ENCODE measurements at places on chromosomes 13 and 19.
A peak's percentile ranks its signal among the peaks of the same experiment; 100 is the strongest.

DNA sequence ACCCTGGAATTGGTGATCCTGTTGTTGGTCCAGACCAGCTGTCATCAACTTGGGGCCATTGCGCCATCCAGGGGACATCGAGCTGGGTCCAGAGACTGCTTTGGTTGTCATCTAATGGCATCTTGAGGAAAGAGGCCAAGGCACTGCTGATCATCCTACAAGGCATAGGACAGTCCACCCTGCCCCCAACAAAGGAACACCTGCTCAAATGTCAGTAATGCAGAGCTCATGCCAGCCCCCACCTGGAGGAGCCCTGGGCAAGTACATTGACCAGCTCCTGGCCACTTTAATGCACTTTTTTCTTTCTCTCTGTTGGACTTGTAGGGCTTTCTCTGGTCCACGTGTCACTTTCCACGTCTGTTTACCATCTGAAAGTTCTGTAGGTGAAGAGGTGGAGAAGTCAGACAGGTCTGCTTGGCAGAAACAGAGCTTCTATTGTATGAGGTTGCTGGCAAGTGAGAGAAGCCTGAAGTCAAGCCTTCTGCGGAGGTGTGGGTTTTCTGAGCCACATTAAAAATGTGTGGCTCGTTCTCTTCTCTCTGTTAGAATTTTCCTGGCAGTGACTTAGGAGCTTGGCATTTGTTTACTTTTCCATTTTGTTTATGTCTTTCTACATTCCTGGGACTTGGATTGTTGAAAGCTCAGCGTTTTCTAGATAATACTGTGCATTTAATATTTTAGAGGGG lies 124.0 kb upstream of the RNF113B start:
- no peak for DNase-seq

DNA sequence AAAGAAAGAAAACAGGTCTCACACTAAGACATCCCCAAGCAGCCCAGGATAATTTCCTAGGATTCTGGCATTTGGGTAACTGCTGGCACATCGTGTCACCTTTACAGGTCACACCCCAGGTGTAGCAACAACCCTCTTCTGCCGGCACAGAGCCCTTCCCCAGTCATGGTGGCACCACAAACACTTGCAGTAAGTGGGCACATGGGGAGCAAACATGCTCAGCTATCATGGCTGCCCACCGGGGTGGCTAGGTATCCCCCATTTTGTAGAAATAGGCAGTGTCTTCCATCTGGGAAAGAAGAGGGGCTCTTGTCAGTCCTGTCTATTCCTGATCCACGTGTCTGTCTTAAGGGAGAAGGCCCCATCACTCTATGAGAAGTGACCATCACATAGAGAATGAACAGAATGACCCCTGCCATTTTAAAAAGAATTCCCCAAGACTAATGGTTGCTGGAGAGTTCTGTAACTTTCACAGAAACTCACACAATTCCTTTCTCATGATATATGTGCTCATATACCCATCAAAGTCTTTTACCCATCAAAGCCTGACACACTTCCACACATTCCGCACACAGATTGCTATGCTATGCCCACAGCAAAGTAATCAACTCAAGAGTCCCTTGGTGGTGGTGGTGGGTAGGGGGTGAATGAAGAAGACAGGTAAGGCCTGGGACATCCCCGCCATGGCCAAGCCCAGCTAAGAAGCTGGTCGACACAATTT lies 33.3 kb downstream of the BRD4 start:
- no peak for DNase-seq

DNA sequence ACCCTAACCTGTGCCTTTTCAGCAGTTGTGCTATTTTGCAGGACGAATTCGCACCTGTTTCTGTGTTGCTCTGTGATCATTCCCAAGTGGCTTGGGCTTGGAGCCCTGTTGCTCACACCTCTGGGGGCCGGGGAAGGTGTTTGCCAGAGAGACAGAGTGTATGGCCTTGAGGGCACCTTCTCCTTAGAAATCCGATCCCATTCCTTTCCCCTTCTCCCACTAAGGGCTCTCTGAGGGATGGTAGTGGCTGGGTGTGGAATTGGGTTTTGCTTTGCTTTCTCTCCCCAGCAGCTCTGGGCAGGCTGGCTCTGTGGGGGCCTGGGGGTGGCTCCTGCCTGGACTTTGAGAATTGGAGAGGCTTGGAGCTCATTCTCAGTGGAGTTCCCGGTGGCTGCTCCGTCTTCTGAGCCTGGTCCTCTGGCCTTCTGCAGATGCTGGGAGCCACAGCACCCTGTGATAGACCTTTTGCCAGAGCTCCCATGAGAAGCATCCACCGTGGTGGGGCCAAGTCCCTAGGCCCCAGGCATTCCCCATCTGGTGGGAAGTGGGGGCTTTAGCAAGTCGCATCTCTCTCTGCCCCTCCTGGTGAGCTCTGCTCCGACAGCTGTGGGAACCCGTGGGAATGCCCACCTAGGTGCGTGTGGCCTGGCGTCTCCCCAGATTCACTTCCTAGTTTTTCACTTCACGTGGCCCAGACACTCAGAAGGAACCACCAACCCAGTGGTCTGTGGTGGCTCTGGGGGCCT lies 26.1 kb downstream of the ATP11A start:
- DNase-seq: peak; percentile 38

- DNase-seq: no peak
Observed at GRCh38 chr13:76942363-76942762, 5.9 kb upstream of the ACOD1 start.

DNA sequence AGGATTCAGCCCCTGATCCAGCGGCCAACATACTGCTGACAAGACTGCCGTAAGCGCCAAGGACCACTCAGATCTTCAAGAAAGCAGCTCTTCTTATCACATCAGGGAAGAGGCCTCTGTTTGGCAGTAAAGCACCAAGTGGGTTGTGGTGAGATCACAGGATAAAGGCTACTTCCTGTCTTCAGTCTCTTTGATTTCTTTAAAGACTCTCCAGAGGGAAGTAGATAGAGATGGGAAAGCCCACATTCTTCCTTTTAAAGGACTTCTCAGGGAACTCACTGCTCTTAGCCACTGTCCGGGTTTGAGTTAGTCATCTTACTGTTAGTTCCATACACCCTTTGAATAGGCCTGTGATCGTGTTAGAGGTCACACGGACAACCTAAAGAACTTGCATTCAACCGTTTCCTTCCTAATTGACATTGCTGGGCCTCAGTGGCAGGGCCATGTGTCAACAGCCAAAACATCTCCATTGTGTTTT lies 47.2 kb upstream of the POMP start:
- no peak for DNase-seq

GRCh38 chr13:54636231-54636630 lies 1607.6 kb downstream of the OLFM4 start:
- DNase-seq: no peak

DNA sequence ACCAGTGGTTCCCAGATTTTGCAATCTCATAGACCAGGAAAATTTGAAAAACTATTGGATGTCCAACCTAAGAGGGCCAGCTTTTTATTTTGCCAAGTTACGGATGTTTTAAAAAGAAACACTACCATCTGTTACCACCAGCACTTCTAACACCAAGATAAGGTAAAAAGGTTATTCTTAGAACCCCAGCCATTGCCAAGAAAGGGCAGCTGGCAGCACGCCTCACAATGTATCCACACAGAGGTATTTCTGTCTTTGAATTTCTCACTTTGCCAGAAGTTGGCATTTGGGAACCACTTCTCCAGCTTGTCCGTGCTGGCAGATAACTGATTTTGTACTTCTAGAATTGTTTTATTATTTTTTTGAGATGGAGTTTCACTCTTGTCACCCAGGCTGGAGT lies 28.7 kb downstream of the CAPN12 start:
- no peak for DNase-seq

DNA sequence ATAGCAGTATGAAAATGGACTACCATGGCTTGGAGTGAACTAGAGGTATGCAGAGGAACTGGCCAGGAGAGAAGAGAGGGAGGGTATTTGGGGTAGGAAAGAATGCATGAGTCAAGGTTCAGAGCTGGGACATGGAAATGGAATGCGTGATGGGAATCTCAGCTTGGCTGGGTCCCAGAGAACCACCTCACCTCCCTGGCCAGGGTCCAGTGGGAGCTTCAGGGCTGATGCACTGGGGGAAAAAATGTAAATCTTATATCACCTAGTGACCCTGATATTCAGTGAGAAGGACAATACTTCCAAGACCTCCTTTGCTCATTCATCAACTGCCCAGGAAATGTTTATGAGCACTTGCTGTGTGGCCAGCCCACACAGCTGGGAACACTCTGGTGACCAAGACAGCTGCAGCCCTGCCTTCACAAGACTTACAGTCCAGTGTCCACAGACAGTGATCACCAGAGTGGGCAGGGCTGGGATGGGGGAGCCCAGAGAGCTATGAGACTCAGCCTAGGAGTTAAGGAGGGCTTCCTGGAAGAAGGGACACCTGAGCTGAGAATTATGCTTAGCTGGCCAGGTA lies 12.8 kb downstream of the IGSF23 start:
- no peak for DNase-seq

DNA sequence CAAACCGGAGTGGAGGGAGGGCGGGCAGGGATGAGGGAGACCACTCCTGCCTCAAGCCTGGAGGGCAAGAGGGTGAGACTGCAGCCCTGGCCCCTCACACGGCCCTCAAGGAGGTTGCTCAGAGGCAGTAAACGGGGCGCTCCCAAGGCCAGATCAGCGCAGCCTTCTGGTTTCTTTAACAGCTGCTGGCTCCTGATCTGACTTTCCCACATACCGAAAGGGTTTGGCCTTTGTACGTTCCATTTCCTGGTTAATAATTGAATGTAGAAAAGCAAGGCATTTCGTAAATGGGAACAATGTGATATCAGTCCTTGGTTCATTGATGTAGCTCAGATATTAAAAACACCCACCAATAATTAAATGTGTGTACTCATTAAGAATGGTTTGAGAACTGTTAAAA lies 71.5 kb downstream of the GGACT start:
- no peak for DNase-seq

GRCh38 chr13:66407128-66407527 lies 823.0 kb downstream of the PCDH9 start:
- no peak for DNase-seq

DNA sequence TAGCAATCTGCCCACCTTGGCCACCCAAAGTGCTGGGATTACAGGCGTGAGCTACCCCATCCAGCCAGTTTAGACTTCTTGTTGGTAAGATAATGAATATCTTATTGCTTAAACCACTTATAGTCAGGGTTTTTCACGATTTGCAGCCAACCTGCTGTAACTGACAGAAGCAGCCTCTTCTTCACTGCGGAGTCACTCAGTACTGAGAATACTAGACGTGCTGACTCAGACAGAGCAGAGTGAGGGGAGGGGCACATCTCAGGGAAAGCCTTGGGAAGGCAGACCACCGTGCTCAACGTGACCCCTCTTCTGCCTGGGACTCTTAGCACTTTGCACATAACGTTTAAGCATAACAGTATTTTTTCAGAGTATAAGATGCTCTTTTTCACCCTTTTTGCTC lies 74.3 kb upstream of the ARHGEF7 start:
- DNase-seq: no peak

DNA sequence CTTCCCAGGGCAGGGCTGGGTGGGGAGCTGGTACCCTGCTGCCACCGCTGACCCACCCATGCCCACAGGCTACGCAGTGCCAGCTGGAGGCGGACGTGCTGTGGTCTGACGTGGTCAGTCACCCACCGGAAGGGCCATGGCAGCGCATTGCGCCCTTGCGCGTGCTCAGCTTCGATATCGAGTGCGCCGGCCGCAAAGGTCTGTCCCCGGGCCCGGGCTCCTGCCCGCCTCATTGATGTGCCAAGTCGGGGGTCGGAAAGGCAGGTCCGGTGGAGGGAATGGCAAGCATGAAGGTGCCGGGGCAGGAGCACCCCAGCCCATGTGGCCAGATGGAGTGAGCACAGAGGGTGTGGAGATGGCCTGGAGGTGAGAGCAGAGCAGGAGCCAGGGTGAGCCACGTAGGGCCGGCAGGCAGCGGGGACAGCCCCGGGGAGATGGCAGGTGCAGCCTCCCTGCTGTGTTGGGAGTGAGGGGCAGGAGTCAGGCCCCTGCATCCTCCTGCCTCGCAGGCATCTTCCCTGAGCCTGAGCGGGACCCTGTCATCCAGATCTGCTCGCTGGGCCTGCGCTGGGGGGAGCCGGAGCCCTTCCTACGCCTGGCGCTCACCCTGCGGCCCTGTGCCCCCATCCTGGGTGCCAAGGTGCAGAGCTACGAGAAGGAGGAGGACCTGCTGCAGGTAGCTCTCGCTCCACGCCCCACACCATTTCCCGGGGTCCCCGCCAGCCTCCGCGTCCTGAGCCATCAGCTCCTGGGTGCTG lies 16.0 kb upstream of the SPIB start:
- no peak for DNase-seq

GRCh38 chr13:102642475-102642874 lies 45.7 kb downstream of the TPP2 start:
- no peak for DNase-seq

- DNase-seq: no peak
Observed at GRCh38 chr19:16795731-16796130, 33.5 kb upstream of the SIN3B start.

DNA sequence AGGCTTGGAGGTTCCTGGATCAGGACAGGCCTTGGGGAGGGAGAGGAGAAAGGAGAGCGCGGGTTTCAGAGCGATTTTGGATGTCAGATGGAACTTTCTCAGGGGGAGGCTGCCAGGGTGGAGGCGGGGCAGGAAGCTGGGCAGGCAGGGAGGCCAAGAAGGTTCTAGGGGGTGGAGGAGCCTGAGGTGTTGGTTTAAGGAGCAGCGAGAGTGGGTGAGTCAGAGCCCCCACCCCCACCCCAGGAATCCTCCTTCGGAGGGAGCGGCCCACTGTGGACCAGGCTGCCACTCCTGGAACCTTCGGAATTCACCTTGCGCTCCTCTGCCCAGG lies 15.9 kb upstream of the NOP53 start:
- peak; percentile 73 for DNase-seq

DNA sequence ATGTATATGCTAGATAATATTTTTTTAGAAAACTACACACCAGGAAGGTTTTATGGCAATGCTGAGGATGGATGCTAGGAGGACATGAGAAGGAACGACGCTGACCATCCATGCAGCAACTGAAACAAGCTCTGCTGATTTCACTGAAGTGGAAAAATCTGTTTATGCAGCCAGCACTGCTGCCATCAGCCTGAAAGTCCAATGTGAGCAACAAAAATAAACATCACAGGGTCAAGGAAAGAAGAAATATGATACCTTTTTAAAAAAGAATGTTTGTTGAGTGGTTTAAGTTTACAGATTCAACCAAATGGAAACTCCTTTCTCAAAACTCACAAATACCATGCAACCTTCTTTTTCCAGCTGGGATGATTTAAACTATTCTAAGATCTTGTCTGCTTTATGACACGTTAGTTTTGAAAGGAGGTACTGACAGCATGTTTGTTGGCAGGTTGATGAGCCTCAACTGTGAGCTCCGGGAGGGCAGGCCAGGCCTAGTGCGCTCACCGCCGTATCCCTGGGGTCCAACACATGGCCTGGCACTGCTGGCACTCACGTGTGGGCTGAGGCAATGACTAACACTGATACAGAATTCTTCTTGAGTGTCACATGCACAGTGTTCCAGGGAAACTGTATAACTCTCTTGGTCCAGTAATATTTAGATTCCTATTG lies 46.8 kb downstream of the LATS2 start:
- DNase-seq: no peak

GRCh38 chr13:20633802-20634201 lies 66.8 kb downstream of the IFT88 start:
- DNase-seq: no peak

Data from right forelimb (tissue), 1 donor.